ENCODE measurements at places on chromosomes 12 and 14. TPM values are rescaled to one million over a fixed set of nuclear protein-coding genes. Genes with fewer than 3 reads are reported as not detected.

POP5 gene
- 45.0 TPM for total RNA-seq

ADGRD1 gene
- not detected for total RNA-seq

PLCZ1 gene
- not detected for total RNA-seq

NTS gene
- total RNA-seq: not detected

CLEC2D gene
- total RNA-seq: 184 TPM

TAS2R9 gene
- total RNA-seq: not detected

SCN8A gene
- total RNA-seq: 0.42 TPM

RNASE11 gene
- total RNA-seq: not detected

C12orf50 gene
- 0.07 TPM for total RNA-seq

SLC25A47 gene
- total RNA-seq: not detected

SLC8A3 gene
- total RNA-seq: 0.52 TPM

KLRF1 gene
- not detected for total RNA-seq

FSCB gene
- total RNA-seq: not detected

TCL1B gene
- total RNA-seq: not detected

RBM19 gene
- total RNA-seq: 89.0 TPM

SLC8B1 gene
- total RNA-seq: 20.2 TPM

MYF5 gene
- total RNA-seq: not detected

CISTR gene
- not detected for total RNA-seq

DICER1 gene
- total RNA-seq: 38.1 TPM

DEPDC4 gene
- 3.6 TPM for total RNA-seq

RGS6 gene
- not detected for total RNA-seq

GPR135 gene
- total RNA-seq: 0.67 TPM
